ENCODE measurements at places on chromosomes 5 and 9. TPM values are rescaled to one million over a fixed set of nuclear protein-coding genes. Genes with fewer than 3 reads are reported as not detected.

F2RL2 gene
- under 0.01 TPM for total RNA-seq

PCDHB6 gene
- 0.52 TPM for total RNA-seq

C5orf58 gene
- not detected for total RNA-seq

NOXA1 gene
- total RNA-seq: 0.52 TPM

NUDT12 gene
- total RNA-seq: 11.0 TPM

RETREG1 gene
- 61.1 TPM for total RNA-seq

SOX30 gene
- total RNA-seq: not detected

Measured in skeletal muscle tissue (tissue), 5 donors.